ENCODE measurements at places on chromosomes 7 and 10. TPM values are rescaled to one million over a fixed set of nuclear protein-coding genes. Genes with fewer than 3 reads are reported as not detected.

The CTNNA3 gene
- total RNA-seq = not detected

GRCh38 chr7:53218730-53219504 is 183.5 kb downstream of the POM121L12 start:
- no peak for DNase-seq

- no peak for DNase-seq
Observed at GRCh38 chr7:119935418-119936025, 337.5 kb upstream of the KCND2 start.

- DNase-seq = no peak
Observed at GRCh38 chr10:90919683-90920574, 958 bp downstream of the ANKRD1 start.

GRCh38 chr10:89389254-89389653 is 3.2 kb upstream of the IFIT1 start:
- DNase-seq = no peak
